Thoracic aorta (tissue), 2 donors: ENCODE measurements at places on chromosomes 16 and 17.
A peak's percentile ranks its signal among the peaks of the same experiment; 100 is the strongest.

- no peak overlapping the region for H3K4me3 ChIP-seq
- H3K4me1 ChIP-seq, result no peaks in the 10 kb centered on the region
- H3K27me3 ChIP-seq, result no peaks in the 10 kb centered on the region
- no peak overlapping the region for H3K27ac ChIP-seq
- DNase-seq, result no peak
- H3K36me3 ChIP-seq, result no peaks in the 10 kb centered on the region
Observed at GRCh38 chr17:34443619-34444469, 80.8 kb upstream of the CCL1 start.

DNA sequence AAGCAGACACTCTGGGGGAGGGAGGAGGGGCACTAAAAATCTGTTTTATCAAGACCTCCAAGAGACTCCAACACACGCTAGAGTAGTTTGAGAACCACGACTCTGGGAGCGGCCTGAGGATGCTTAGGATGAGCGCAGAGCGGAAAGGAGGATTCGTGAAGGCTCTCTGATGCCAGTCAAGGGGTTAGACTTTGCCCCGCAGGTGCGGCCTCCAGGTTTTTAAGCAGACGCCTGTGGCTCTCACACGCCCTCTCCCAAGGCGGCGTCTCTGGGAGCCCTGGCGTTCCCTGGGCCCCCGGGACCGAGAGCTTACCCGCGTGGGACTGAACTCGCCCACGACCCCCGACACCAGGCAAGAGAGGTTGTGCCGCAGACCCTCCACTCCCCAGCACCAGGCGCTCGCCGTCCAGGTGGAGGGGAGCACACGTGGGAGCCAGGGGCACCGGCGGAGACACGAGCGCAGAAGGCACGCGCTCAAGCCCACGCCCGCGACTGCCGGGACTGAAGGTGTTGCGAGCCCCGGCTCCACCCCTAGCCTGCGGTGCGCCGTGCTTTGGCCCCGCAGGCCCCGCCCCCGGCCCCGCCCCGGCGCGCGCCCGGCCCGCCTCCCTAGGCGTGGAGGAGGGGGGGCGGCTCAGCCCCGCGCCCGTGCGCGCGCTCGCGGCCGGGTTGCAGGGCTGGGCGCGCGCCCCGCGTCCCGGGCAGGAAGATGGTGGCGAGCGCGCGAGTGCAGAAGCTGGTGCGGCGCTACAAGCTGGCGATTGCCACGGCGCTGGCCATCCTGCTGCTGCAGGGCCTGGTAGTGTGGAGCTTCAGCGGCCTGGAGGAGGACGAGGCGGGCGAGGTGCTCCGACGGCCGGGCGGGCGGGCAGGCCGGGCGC, at the start of gene XYLT2:
Gene XYLT2 (plus strand): TSS at position 695 of the 881 bp plus-strand sequence. CDS start 15 bp downstream, at position 710.
- H3K4me3 ChIP-seq, result peak within 1 kb of the TSS; percentile 86
- H3K27ac ChIP-seq, result peak within 1 kb of the TSS; percentile 16
- no peaks in the 10 kb centered on the region for H3K27me3 ChIP-seq

GRCh38 chr17:10139577-10139976, 58.8 kb downstream of the GAS7 start:
- H3K4me3 ChIP-seq, result no peak overlapping the region
- H3K27ac ChIP-seq, result no peak overlapping the region
- DNase-seq, result no peak
- H3K4me1 ChIP-seq, result no peaks in the 10 kb centered on the region
- no peaks in the 10 kb centered on the region for H3K36me3 ChIP-seq

- DNase-seq, result no peak
- peaks cover 13% of the 10 kb centered on the region for H3K4me1 ChIP-seq
- H3K27ac ChIP-seq, result peak overlapping the region; percentile 51
- no peaks in the 10 kb centered on the region for H3K27me3 ChIP-seq
Observed at GRCh38 chr16:87855852-87856715, 13.2 kb downstream of the SLC7A5 start.

DNA sequence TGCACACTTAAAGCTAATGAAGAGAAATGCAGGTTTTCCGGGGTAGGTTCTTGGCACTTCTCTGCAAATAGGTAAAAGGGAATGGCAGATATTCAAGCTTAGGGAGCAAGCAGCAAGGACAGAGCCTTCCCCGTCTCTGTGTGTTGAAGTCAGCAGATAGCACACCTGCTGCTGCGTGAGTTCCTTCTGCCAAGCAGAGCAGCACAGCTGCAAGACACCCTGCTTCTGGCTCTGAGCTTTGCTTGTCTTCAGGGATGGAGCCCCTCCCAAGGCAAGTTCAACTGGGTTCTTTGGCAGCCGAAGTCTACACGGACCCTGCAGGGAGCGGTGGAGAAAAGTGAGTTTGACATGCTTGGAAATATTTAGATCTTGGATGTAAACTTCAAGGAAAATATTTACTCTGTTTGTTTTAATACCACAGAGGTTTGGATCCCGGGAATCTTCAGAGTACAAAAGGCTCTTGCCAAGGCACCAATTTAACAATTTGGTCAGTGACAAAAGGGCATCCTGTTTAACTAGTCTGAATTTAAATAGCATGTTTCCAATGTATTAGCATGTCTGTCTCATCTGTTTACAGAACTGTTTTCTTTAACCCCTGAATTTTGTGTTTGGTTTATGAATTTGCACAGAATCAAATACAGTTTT, 113.4 kb upstream of the KCNJ16 start:
- no peak overlapping the region for H3K27ac ChIP-seq
- no peaks in the 10 kb centered on the region for H3K36me3 ChIP-seq
- no peaks in the 10 kb centered on the region for H3K27me3 ChIP-seq
- DNase-seq, result no peak

- no peak overlapping the region for H3K27ac ChIP-seq
- no peaks in the 10 kb centered on the region for H3K27me3 ChIP-seq
- DNase-seq, result no peak
- H3K4me1 ChIP-seq, result peaks cover 22% of the 10 kb centered on the region
Observed at GRCh38 chr16:69108064-69108904, 2.8 kb downstream of the HAS3 start.

GRCh38 chr17:27579304-27579703, 51.7 kb upstream of the LGALS9 start:
- DNase-seq, result no peak
- H3K27ac ChIP-seq, result no peak overlapping the region
- H3K4me1 ChIP-seq, result no peaks in the 10 kb centered on the region
- H3K4me3 ChIP-seq, result no peak overlapping the region
- no peaks in the 10 kb centered on the region for H3K27me3 ChIP-seq
- no peaks in the 10 kb centered on the region for H3K36me3 ChIP-seq

GRCh38 chr16:67265834-67266233, 13.5 kb upstream of the PLEKHG4 start:
- H3K27me3 ChIP-seq, result no peaks in the 10 kb centered on the region
- H3K4me1 ChIP-seq, result no peaks in the 10 kb centered on the region
- no peaks in the 10 kb centered on the region for H3K36me3 ChIP-seq
- no peak for DNase-seq

DNA sequence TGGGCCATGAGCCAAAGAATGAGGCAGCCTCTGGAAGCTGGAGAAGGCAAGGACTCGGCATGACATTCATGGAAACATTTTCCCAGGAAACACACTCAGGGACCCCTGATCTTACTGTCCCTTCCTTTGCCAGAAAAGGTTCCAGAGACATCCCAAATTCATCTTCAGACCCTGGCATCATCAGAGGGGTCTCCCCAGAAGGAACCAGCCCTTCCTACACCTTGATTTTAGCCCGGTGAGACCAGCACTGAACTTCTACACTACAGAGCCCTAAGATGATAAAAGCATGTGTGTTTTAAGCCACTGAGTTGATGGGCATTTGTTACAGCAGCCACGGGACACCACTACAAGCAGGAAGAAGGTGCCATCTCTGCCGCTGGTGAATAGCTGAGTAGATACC, 262.3 kb downstream of the C16orf95 start:
- no peak overlapping the region for H3K27ac ChIP-seq
- H3K4me3 ChIP-seq, result no peak overlapping the region
- no peaks in the 10 kb centered on the region for H3K36me3 ChIP-seq
- H3K4me1 ChIP-seq, result peaks cover 10% of the 10 kb centered on the region

DNA sequence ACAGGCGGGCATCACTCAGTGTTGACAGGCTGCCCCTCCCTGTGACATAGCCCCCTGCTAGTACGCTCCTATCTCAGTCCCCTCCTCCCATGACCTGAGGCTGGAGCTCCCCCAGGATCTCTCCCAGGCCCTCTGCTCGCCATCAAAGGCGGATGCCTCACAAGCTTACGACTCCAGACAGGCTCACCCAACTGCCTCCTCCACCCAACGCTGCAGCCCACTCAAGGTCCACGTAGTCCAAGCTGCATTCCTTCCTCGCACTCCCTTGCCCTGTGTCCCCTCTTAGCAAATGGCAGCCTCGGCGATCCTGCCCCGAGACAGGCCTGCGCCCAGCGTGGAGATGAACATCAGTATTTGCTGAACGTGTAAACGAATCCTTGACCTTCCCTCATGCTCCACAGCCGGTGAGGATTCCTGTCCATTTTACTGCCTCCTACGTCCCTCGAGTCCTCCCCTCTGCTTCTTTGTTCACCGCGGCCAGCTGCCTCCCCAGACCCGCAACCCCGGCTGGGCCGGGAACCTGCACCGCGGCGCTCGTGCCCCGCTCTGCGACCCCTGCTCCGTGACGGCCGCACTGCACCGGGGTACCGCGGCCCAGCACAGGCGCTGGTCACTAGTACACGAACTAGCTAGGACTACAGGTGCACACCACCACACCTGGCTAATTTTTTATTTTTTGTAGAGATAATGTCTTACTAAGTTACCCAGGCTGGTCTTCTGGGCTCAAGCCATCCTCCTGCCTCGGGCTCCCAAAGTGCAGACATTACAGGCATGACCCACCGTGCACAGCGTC, 838 bp upstream of the TMEM97 start:
- H3K4me3 ChIP-seq, result peak overlapping the region; percentile 74
- no peaks in the 10 kb centered on the region for H3K27me3 ChIP-seq
- H3K4me1 ChIP-seq, result peaks cover 14% of the 10 kb centered on the region
- H3K36me3 ChIP-seq, result no peaks in the 10 kb centered on the region
- DNase-seq, result no peak
- H3K27ac ChIP-seq, result no peak overlapping the region

GRCh38 chr16:87216148-87216840, 100.9 kb downstream of the C16orf95 start:
- H3K27me3 ChIP-seq, result no peaks in the 10 kb centered on the region
- peak overlapping the region; percentile 53 for H3K4me3 ChIP-seq
- H3K27ac ChIP-seq, result peak overlapping the region; percentile 5
- H3K36me3 ChIP-seq, result no peaks in the 10 kb centered on the region
- H3K4me1 ChIP-seq, result no peaks in the 10 kb centered on the region

DNA sequence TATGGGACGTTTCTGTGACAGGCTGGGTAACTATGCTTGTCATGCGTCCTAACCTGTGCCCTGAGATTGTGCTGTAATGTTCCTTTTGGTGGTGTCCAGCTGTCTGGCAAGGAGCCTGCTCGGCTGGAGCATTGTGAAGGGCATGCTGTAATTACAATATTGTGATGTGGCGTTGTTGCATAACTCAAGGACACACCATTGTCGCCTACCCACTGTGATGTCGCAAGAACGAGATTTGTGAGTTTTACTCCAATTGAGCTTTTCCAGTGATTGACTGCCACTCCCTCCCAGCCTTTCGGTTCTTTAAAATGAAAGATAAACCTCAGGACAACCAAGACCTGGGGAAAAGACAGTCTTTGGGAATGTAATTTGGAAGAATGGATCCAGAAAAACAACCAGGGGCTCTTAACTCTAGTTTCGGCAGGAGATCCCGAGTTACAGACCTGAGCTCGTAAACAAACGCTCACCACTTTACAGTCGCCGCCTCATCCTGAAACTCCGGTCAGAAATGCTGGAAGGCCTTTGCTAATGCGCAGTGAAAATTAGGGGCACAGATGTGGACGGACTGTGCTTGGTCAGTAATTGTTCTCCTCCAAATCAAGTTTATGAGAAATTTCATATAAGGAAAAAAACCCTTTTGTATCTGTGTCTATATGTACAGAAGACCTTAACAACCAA, 1.3 kb downstream of the ZNF750 start:
- H3K36me3 ChIP-seq, result no peaks in the 10 kb centered on the region
- H3K27ac ChIP-seq, result no peak overlapping the region
- no peaks in the 10 kb centered on the region for H3K4me1 ChIP-seq
- no peaks in the 10 kb centered on the region for H3K27me3 ChIP-seq
- no peak for DNase-seq

DNA sequence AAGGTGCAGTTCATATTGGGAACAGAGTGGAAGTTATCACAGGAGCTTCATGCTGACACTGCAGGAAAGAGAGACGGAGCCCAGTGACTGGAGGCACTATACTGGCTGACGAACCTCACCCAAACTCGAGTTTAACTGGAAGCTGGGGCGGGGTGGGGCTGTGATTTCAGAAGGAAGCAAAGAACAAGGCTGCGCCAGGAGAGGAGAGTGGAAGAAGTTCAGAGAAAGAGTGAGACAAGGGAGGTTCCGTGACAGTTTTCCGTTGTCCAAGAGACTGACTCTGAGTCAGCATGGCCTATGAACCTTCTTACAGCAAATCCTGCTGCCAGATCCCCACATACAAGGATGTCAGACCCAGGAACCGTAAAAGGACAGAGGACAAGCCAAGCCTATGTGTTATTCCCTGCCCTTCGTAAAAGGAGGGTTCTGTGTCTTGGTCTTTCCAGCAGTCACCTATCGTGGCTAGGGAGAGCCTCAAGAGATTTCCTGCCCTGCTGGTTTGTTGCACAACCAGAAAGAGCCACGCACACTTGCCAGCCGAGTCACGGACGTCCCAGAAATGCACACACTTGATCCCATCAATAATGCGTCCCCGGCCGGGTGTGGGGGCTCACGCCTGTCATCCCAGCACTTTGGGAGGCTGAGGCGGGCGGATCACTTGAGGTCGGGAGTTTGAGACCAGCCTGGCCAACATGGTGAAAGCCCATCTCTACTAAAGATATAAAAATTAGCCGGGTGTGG, 5.1 kb downstream of the PITPNA start:
- no peak overlapping the region for H3K27ac ChIP-seq
- no peaks in the 10 kb centered on the region for H3K36me3 ChIP-seq
- DNase-seq, result no peak
- no peak overlapping the region for H3K4me3 ChIP-seq

- H3K36me3 ChIP-seq, result no peaks in the 10 kb centered on the region
- H3K27me3 ChIP-seq, result no peaks in the 10 kb centered on the region
- H3K4me3 ChIP-seq, result no peak overlapping the region
- no peaks in the 10 kb centered on the region for H3K4me1 ChIP-seq
- no peak overlapping the region for H3K27ac ChIP-seq
Observed at GRCh38 chr16:50879873-50880695, 138.2 kb downstream of the CYLD start.

DNA sequence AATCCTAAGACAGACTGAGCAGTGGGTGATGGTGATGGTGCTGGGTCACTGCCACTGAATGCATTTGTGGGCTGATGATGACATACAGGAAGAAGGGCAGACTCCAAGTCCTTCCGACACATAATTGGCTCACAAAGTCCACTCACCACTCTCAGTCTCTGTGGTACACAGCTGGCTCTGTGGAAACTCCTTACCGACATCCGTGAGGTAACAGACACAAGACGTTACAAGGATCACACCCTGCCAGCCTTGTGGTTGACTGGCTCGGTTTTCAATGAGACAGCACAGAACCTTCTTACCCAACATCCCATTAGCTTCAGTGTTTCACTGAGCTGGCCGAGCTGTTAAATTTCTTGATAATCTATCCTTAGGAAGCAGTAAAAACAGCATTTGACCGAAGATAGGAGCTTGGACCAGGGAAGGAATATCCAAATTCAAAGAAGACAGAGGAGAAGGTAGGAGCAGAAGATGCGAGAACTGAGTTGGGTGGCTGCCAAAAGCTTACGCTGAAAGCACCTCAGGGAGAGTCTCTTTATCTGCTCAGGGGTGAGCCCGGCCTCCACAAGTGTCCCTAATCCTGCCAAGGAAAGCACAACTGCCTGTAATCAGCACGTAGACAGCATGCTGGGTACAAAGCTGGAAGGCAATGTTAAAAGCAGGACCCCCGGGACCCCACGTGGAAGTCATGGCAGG, 5.5 kb upstream of the MXRA7 start:
- no peak overlapping the region for H3K4me3 ChIP-seq
- no peak for DNase-seq
- peaks cover 56% of the 10 kb centered on the region for H3K36me3 ChIP-seq
- no peaks in the 10 kb centered on the region for H3K27me3 ChIP-seq
